Naive thymus-derived CD4-positive, alpha-beta T cell (primary cell): ENCODE measurements at places on chromosomes 11 and 22. TPM values are rescaled to one million over a fixed set of nuclear protein-coding genes. Genes with fewer than 3 reads are reported as not detected.

DNA sequence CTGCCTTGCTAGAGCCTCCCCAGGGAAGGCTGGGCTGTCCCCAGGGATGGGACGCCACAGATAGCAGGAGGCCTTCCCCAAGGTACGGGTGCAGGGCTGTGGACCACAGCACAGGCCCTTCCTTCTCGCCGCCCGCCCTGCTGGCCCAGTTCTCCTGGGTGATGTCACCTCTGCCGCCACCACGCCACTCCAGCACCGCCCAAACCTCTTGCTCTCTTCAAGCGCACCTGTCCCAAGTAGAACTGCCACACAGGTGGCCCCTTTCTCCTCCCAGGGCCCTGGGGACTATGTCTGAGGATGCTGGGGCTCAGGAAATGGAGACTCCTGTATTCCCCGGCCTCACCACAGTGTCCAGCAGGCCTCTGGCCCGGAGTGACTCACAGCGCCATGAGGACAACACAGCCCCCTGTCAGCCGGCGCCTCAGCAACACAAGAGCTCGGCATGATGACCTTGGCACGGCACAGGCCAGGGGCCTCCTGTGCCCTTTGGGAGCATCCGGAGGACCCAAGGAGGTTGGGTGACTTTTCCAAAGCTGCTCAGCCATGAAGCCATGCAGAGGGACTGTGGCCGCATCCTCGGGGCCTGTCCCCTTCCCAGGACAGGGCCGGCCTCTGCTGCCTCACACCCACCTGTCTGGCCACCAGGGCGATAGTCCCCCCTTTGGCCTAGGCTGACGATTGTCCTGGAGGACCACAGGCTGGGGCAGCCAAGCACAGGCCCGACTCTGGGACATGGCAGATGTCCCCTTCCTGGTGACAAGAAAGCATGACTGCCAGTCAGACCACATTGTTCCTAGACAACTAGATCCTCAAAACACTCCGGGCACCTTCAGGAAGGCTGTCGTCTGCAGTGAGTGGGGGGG lies 1023.5 kb downstream of the BRD1 start:
- DNase-seq: no peak

DNA sequence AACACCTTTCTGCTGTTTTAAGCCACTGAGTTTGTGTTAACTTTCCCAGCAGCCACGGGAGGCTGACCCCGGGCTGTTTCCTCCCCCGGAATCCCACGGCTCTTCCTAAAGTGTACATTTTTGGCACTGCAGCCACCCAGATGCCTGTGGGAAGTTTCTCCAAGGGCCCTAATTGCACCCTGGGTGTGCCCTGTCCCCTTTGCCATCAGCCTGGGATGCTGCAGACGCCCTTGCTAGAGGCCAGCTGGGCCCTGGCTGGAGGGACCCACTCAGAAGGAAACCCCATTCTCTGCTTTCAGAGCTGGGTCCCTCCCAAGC lies 883.3 kb downstream of the BRD1 start:
- peak; percentile 4 for DNase-seq

DNA sequence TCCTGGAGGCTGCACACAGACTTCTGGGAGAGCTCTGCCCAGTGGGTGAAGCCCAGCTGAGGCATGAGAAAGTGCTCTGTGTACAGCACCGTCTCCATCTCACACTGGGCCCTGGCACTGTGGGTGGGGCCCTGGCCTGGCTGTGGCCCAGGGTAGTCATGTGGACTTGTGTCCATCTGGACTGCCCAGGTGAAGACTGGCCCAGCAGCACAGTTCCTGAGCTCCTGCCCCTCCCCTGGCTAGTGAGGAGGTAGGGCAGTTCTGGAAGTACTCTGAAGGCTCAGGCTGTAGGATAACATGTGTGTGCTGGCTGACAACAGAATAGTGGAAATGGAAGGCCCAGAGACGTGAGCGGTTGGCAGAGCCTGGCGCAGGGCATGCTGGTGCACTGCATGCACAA lies 35.4 kb downstream of the RSPH14 start:
- DNase-seq: no peak

- no peak for DNase-seq
These were observed 77.0 kb downstream of the ZNF280B start for GRCh38 chr22:22431271-22432220.

- no peak for DNase-seq
These were observed 1.2 kb downstream of the ACAD8 start for GRCh38 chr11:134254433-134255183.

- no peak for DNase-seq
These were observed 897.7 kb downstream of the KCNA4 start for GRCh38 chr11:29119116-29119515.

DNA sequence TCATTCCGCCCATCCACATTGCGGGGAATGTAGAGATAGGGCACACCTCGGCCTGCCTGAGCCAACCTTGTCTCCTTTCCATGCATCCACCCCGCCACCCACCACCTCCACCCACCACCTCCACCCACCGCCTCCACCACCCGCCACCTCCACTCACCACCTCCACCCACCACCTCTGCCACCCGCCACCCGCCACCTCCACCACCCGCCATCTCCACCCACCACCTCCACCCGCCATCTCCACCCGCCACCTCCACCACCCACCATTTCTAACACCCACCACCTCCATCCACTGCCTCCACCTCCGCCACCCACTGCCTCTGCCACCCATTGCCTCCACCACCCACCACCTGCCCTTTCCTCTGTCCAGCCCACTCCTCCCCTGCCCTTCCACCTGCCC lies 78.4 kb downstream of the IGLL1 start:
- no peak for DNase-seq

The SLC7A4 gene
- not detected for total RNA-seq

- DNase-seq: no peak
These were observed 69.5 kb upstream of the SORL1-AS1 start for GRCh38 chr11:121522043-121522941.

- DNase-seq: no peak
These were observed 900.7 kb downstream of the JRKL start for GRCh38 chr11:97290464-97291041.

GRCh38 chr11:70108250-70108649 lies 30.1 kb downstream of the ANO1 start:
- no peak for DNase-seq

GRCh38 chr11:100340466-100341319 lies 346.4 kb upstream of the ARHGAP42 start:
- no peak for DNase-seq

The SORL1 gene
- 321 TPM for total RNA-seq

DNA sequence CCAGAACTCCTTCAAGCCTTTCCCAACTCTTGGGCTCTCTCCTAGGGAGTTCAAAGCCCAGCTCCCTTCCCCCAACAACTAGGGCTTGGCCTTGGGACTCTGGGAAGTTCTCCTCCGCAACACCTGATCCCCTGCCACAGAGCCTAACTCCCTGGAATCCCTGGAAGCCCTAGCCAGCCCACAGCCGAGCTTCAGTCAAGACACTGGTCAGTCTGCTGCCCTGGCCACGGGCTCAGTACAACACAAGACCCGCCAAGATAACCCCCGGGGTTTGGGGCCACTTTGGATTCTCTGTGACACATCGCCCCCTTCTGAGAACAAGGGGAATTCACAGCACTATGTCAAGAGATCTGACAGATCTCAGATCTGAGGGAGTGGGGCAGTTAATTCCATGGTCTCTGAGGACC lies 58.3 kb downstream of the SLC22A12 start:
- no peak for DNase-seq

The HPX gene
- total RNA-seq: 1.8 TPM

The MAFF gene
- total RNA-seq: 5.1 TPM

DNA sequence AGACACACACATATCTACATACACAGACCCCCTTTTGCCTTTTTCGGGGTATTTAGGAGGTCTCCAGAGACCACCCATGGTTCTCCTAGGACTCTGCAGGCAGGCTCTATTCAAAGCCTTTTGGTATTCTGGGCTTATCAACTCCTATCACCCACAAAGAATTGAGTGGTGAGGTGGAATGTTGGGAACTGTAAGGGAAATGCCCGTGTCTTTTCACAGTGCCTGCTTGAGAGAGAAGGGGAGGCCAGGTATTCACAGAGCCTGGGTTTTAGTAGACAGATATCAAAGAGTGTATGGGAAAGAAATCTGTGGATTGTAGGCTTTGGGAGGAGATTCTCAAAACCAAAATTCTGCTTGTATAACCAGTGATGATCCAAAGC lies 44.0 kb upstream of the CSNK2A3 start:
- DNase-seq: no peak

- no peak for DNase-seq
These were observed 26.8 kb downstream of the DIXDC1 start for GRCh38 chr11:111963931-111964340.

DNA sequence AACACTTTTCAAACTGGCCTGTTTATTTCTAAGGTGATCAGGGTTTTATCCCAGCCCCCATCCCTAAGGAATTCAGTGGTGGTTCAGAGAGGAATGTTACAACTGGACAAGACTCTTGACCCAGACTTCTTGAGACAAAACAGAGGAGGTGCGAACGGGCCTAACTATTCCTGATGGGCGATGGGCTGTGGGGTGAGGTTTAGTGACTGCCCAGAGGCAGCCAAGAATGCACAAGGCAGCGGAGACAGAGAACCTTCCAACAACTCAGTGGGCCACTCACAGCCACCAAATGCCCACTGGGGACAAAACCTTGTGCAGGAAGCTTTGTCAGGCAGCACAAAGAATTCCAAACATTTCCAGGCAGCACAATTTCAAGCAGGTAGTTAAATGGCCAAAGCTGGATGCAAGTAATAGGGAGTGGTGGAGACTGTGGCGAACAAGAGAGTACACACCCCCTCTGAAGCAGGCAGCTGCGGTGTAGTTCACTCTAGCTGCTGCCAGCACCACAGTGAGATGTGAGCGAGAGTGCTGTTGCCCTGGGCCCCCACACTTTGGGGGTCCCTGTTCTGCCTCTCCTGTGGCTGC lies 29.2 kb downstream of the SCUBE1 start:
- no peak for DNase-seq

DNA sequence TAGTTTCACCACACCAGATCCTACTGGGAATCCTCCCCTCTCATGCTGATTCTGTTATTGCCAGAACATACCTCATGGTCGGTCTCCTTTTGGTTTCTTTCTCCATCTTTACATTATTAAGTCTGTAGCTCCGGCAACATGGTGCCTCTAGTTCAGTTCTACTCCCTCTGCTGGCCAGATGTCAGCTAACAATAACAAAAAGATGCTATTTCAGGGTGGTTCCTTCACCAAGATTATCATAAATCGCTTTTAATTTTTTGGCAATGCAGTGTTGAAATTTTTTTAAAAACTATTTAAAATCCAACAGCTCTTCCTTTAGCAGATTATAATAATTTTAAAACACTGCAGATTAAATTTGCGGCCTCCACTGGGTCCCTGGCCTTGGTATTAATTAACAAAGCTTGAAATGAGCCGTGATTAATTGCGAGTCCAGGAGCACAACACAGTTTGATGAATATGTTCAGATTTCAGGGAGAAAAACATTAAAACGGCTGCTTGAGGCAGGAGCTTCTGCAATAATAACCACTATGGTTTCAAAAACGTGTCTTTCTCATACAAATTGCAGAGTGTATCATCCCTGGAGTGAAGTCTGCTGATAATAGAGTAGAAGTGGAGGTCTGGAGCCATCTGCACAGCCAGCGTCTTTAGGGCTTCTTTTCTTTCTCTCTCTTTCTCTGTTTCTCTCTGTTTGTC lies 492.9 kb upstream of the KIRREL3 start:
- DNase-seq: no peak
